ENCODE measurements at places on chromosomes 1 and 21. TPM values are rescaled to one million over a fixed set of nuclear protein-coding genes. Genes with fewer than 3 reads are reported as not detected.

IVL gene
- total RNA-seq: not detected

SYCP1 gene
- not detected for total RNA-seq

- DNase-seq: peak; percentile 68
Measured at GRCh38 chr1:12528021-12528852, 89.8 kb downstream of the DHRS3 start.

DNA sequence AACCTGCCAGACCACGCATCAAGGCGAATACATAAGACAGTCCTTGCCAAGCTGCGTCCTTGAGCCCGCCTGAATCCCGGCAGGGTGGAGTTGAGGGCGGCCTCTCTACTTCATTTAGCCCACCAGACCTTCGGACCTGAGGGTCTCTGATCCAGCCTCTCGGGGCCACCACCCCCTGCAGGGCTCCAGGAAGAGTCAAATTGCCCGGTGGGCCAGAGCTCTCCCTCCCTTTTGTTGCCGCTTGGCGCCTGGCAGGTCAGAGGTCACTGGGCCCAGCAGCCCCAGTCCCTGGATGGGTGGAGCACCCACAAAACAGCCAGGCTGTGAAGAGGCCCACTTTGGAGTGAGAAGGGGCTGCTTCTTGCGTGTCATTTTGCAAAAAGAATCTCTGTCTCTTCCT is 9.0 kb downstream of the GNG4 start:
- no peak for DNase-seq

TMCO4 gene
- 8.9 TPM for total RNA-seq

GOLPH3L gene
- 15.1 TPM for total RNA-seq

- DNase-seq: no peak
Measured at GRCh38 chr1:235999259-235999925, 65.5 kb downstream of the NID1 start.
